ENCODE measurements at places on chromosomes 1 and 21.

DNA sequence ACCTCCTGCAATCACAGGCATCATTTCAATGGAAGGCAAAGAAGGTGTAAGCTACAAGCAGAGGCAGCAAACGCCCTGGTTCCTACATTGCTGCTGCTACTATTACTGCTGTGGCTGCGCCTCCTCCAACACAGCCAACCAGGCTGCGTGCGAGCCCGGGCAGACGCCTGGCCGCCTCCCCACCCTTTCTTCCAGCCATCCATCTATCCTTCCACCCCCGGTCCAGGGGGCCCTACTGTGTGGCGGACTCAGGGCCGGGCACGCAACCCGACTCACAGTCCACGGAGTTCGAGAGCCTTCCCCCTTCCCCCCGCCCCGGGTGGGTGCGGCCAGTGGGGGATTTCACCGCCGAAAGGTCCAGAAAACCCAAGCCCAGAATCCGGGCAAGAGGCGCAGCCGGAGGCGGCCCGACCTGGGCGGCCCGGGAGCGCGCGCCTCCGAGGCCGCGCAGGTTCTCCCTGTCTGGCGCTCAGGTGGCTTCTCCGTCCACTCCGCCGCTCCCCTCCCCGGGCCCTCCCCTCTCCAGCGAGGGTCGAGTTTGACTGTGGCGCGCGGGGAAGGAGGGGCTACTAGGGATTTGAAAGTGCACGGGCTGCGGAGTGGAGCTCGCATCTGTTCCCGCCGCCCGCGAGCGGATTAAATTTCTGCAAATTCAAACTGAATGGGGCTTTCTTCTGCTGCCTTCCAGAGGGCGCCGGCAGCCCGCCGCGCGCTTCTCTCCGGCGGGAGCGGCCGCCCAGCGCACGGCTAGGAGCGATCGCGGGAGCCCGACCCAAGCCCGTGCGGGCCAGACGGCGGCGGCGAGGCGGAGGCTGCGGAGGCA, at the start of gene HUNK:
Gene HUNK (plus strand): TSS at position 569 of the 823 bp plus-strand sequence. CDS start 655 bp downstream, outside the sequence.
- DNase-seq: peak; percentile 92

DNA sequence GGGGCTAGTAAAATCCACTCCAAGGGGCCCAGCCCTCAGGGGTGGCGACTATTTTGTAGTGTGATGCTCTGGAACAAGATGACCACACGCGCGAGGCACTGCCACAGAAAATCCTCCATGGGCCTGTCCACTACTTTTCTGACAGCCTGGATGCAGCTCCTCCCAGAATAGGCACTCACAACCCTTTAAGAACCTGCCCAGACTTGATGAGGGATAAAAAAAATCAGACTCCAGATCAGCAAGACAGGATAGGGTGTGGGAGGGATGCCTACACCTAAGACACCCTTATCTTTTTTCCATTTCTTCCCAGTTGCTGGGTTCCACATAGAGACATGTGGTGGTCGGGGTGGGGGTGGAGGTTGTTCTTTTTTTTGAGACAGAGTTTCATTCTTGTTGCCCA, 33.5 kb downstream of the PCAT6 start:
- DNase-seq: no peak

GRCh38 chr1:12123172-12123571, 43.6 kb upstream of the TNFRSF1B start:
- DNase-seq: no peak

GRCh38 chr1:31152181-31152795, 86.8 kb upstream of the PUM1 start:
- peak; percentile 42 for DNase-seq

GRCh38 chr1:226643177-226643576, 94.6 kb downstream of the STUM start:
- no peak for DNase-seq

DNA sequence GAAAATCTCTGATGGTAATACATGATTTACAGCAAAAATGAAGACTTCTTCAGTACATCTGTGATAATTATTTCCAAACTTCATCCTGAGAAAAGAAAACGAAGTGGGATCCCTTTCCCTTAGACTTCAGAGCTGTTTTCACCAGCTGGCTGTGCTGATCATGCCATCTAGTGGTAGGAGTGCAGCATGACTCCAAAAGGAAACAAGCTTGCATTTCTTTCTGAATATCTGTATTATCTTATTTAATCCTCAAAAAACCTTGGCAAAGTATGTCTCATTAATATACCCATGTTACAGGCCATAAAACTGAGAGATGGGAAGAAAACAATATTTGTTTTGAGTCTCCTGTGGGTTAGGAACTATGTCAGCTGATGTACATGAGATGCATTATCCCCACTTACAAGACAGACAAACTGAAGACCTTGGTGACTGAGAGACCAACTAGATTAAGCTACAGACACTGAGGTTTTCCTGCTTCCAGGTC, 9.8 kb upstream of the GJA8 start:
- DNase-seq: peak; percentile 50

DNA sequence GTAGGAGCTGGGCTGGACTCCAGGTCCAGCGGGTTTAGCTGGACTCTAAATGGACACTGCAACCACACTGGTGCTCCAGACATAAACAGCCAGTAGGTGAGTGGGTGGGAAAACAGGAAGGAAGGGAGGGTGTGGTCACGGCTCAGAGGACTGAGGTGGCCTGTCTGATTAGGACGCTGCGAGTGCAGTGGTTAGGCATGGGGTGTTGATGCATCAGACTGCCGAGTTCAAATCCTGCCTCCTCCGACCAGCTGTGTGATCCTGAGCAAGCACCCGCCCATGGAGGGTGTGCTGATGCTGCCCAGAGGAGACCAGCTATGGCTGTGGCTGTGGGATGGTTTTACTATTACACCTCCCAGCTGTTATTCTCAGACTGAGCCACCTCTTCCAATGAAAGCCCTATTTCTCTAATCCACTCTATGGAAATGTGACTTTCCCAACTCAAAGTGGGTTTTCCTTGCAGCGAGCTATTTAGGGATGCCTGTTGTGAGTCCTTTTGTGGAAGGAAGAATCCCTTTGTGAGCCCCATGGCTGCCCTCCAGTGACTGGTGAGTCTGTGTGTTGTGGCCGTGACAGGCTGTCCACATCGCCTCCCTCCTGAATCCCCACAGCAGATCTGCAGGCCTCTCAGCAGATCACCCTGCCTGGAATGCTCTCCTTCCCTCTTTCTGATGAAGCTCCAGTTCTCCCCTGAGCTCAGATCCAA, 56.6 kb upstream of the EDN2 start:
- no peak for DNase-seq

DNA sequence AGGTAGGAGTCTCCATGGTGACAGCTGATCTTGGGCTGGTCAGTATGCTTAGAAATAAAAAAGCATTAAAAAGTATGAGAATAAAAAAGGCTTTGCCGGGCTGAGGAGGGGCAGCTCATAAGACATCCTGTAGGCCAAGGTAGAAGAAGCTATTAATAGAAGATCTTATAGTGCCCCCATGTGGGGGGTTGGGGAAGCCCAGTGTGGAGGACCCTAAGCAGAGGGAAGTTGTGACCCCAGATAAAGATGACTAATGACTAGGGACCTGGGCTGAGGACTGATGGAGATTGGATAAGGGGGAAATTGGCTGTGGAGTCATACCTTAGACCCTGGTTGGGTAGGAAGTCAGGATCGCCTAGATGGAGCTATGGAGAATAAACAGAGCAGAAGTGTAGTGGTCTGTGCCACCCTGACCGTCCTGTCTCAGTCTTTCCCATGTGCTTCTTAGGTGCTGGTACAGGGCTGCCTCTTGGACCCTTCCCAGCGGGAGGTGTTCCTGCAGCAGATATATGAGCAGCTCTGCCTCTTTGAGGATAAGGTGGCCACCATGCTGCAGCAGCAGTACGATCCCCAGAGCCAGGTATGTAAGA, 25.0 kb downstream of the SZT2 start:
- DNase-seq: peak; percentile 42

DNA sequence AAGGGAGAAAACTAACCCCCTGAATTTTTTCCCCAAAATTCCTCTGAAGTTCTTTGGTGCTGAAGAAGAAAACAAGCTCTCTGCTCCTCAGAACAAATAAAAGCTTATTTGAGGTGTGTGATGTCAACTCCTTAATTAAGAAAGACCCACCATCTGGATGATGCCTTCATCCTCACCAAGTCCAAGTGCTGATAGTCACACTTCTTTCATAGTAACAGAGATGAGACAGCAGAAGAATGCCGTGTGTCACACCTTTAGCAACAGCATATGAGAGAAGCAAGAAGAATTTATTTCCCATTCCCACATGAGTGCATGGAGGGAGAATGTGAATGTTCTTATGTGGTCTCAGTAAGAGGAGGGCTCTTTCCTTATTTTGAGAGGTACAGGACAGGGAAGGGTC, 91.2 kb downstream of the TGFB2 start:
- DNase-seq: no peak

DNA sequence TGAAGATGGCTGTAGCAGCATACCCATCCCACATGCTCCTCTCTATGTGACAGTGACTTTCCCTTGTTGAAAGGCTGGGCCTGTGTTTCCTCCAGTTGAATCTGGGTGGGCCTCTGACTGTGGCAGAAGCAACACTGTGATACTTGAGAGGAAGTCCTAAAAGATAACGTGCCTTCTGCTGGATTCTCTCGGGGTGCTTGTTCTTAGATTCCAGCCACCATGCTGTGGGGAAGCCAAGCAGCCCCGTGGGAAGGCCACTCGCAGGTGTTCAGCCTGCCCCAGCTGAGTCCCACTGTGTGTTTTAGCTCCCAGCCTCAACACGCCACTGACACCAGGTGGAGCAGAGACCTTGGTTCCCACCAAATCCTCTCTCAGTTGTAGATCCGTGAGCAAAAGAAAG, 31.5 kb downstream of the TRAPPC10 start:
- DNase-seq: no peak

DNA sequence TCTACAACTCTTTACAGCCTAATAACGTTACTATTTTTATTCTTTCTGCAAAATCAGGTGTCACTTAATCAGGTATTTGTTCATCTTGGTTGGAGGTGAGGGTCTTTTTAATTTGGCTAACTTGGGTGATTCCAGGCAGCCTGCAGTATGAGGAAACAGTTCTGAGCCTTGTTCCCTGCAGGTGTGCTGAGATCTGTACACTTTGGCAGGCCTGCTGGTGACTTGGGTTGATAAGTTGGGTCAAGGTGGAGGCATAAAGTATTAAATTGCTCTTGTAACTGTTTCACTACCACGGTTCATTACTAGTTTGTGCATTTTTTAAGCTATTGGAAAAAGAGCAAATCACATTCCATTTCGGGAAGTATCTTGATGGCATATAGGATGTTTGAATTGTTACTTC, 10.0 kb downstream of the MAP3K21 start:
- no peak for DNase-seq

- peak; percentile 60 for DNase-seq
Measured at GRCh38 chr1:61241973-61242381, 159.6 kb downstream of the NFIA start.
